C1 segment of cervical spinal cord (tissue), 14 donors: ENCODE measurements at places on chromosomes 3 and 15.

GRCh38 chr3:133293397-133294110 is 106.3 kb upstream of the BFSP2 start:
- no peak for DNase-seq

- DNase-seq, result no peak
Observed at GRCh38 chr3:148494451-148494850, 203.3 kb upstream of the AGTR1 start.

GRCh38 chr15:84811151-84811550 is 6.0 kb upstream of the ALPK3 start:
- DNase-seq, result no peak

DNA sequence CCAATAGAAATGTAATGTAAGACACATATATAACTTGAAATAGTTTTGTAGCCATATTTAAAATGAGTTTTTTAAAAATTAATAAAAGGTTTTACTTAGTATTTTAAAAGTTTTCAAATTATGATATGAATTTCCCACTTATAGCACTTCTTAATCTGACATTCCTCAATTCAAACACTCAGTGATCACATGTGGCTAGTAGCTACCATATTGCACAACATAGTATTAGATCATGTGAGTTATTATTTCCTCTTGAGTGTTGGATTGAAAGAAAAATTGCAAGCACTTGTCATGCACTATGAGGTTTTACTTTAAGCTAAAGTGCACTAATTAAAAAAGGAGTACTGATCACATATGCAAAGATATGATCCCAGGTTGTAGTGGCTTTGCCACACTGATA is 453.4 kb upstream of the ROBO2 start:
- DNase-seq, result no peak

DNA sequence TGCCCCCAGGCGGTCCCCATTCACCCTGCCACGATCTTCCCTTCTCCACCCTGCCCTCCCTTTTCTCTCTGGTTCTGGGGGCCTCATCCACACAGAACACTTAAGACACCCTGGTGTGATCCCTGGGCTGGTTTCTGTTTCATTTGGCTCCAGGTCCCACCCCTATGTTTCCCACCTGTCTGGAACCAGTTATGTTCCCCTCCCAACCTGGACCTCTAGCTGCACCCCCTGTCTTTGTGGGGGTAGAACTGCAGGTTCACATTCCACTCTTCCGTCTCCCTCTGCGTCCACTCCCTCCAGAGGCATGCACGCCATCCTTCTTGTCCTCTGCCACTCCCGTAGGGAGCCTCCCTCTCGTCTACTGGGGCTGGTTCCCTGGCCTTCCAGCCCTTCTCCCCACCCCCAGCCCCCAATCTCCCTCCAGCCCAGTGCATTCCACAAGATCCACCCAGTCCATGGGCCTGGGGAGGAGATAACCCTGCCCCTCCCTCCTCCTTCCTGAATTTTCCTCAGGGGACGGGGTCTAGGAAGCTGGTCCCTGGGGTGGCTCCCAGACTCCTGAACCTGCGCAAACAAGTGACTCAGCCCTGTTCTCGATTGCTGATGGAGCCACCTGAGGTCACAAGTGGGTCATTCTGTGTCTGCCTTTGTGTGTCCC is 73.8 kb downstream of the ABTB1 start:
- no peak for DNase-seq

DNA sequence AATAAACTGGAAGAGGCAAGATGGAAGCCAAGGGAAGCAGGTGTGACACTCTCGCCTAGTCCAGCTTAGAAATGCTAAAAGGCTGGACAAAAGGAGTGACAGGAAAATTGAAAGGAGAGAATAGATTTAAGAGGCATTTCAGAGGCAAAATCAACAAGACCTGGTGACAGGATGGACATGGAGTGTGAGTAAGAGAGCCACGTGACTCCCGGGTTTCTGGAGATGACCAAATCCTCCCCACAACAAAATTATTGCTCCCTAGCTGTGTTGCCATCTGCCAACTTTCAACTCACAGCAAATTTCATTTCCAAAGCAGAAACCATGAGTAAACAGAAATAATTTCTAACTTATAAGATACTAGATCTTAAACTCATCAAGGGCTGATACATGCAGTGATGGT is 52.6 kb downstream of the MTHFS start:
- no peak for DNase-seq

GRCh38 chr3:72245183-72245811 is 460.3 kb upstream of the PROK2 start:
- DNase-seq, result no peak

DNA sequence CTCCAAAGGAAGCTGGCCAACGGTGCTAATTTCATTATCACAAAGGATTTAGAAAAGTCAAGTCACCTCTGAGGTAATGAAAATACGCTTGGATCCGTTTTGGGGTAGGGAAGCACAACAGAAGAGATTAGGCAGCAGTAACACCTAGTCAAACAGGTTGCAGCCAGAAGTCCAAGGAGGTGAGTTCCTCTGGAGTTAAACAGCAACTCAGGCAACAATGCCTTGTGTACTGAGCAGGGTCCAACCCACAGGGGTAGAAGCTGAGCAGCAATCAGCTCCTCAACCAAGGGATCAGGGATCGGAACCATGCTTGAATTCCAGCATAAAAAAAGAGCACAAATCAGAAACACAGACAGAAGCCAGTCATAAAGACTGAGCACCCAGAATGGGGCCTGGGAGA is 88.1 kb upstream of the SPRED1 start:
- DNase-seq, result no peak

DNA sequence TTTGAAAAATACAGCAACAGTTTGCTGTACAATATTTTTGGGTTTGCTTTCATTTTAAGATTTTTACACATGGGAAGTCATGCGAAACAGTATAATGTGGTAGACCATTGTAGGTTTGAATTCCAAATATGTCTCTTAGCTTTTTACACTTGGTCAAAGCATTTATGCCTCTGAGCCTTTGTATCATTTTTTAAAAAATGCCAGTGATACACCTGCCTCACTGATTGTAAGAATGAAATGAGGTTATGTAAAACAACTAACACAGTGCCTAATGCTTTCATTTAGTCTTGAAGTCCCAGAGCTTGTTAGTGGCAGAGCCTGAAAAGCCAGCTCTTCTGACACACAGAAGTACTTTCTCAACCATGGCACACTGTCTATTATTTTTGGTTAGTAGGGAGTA is 202.0 kb downstream of the UBE2E2 start:
- no peak for DNase-seq

GRCh38 chr3:53712817-53713388 is 133.3 kb downstream of the CHDH start:
- no peak for DNase-seq

DNA sequence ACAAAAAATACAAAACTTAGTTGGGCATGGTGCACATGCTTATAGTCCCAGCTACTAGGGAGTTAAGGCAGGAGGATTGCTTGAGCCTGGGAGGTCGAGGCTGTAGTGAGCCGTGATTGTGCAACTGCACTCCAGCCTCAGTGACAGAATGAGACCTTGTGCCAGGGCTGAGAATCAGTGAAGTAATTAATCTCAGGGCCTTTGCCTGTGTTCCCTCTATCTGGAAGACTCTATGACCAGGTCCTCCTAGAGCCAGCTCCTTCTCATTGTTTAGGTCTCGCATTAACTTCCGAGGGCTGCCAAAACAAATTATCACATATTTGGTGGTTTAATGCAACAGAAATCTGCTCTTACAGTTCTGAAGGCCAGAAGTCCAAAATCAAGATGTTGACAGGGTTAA is 41.4 kb upstream of the FLNB start:
- no peak for DNase-seq

- DNase-seq, result no peak
Observed at GRCh38 chr15:27271258-27271657, 300.3 kb downstream of the GABRG3 start.

DNA sequence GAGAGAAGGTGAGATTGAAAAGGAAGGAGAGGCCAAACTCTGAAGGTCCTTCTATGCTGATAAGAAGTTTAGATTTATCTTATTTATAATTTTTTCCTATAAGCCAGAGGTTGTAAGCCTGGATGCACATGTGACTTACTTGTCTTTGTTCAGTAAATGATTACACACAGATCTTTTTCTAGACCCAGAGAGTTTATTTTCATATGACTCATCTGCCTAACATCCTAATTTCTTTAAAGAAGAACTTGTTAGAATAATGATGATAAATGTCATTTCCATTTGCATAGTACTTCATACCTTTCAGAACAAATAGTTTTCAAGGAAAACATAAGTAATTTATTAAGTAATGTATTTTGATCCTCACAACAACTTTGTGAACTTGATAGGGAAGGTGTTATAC is 434.8 kb upstream of the DPH6 start:
- DNase-seq, result no peak

DNA sequence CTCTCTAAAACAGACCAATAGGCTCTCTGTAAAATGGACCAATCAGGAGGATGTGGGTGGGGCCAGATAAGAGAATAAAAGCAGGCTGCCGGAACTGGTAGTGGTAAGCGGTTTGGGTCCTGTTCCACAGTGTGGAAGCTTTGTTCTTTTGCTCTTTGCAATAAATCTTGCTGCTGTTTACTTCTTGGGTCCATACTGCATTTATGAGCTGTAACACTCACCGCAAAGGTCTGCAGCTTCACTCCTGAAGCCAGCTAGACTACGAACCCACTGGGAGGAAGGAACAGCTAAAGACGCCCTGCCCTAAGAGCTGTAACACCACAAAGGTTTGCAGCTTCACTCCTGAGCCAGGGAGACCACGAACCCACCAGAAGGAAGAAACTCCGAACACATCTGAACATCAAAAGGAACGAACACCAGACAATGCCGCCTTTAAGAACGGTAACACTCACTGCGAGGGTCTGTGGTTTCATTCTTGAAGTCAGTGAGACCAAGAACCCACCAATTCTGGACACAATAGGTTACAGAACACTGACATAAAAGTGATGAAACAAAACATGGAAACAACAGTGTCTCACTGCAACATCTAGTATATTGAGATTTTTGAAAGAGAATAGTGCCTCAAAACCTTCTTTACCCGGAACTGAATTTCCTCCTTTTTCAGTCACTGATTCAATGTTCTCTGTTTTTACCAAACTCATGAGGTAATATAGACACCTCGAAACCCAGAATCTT is 28.8 kb upstream of the PLSCR2 start:
- DNase-seq, result no peak

DNA sequence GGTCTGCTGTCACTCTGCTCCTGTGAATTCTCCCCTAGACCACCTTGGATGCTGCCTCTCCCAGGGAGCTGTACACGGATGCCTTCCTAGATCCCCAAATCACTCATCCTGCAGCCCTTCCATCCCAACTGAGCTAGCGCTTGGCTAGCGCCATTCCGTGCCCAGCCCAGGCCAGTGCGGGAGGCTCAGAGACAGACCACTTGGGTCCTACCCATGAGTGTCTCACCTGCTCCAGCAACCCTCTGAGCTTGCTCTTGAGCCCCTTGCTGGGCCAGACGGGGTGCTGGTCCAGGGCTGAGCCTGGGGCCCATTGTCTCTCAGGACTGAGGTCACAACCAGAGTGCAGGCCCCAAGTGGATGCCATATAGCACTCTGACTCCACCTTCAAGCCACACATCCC is 17.7 kb downstream of the SH2D7 start:
- DNase-seq, result no peak
